ENCODE measurements at places on chromosomes 5 and 9.

DNA sequence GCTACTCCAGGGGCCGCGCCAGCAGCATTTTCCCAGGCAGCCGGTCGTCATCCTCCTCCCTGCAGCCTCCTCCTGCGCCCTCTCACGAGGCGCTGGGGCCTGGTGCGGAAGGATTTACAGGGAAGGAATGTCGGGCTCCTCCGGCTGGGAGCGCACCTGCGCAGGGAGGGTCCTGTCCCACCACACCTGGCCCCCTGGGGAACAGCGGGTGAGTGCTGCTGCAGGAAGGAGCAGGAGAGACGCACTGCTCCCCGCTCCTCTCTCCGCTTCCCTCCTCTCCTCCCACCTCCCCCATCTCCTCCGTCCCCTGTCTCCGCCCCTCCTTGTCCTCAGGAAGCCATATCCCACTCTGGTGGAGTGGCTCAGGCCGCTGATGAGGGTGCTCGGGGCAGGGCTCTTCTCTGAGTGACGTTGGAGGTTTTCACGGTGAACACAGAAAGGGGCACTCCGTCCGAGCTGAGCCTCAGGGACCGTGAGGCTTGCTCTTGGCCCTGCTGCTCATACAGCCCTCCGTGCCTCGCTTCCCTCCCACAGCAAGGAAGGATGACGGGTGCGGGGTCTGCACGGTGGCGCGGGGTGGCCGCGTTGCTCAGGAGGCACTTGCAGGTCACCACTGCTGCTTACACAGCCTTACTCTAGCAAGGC lies 31.3 kb downstream of the IRX4 start:
- no peak for DNase-seq

DNA sequence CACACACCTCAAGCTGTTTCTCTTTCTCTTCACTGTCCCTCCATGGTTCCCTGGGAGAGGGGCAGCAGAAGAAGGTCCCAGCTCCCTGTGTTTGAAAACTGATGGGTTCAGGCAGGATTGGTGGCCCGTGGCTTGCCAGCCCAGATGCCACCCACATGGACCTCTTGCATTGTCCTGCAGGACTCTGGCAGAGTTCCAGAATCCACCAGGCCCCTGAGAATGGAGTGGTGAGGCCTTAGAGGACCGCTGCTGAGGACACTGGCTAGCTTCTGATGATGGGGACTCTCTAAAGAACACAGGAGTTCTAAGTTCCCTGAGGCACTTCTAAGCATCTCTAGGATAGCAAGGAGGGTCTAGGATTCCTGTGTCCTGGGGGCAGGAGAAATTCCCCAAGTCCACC lies 24.8 kb downstream of the CTSL start:
- no peak for DNase-seq

DNA sequence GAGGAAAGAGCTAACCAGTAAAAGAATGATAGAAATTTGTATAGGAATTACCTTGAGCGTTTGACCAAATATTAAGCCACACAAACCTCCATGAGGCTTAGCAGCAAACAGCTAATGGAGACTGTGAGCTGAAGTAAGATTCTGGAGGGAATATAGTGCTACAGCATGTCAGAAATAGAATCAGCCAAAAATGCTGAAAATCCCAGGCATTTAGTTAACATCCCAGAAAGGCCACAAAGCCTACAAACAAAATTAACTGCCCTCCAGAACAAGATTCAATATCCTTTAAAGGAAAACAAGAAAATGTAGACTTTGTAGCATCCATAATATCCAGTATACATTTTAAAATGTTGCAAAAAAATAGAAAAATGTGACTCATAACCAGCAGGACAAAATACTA lies 257.8 kb upstream of the TUSC1 start:
- DNase-seq, result no peak

- no peak for DNase-seq
These were observed 118.0 kb downstream of the ESM1 start for GRCh38 chr5:54867310-54867944.

DNA sequence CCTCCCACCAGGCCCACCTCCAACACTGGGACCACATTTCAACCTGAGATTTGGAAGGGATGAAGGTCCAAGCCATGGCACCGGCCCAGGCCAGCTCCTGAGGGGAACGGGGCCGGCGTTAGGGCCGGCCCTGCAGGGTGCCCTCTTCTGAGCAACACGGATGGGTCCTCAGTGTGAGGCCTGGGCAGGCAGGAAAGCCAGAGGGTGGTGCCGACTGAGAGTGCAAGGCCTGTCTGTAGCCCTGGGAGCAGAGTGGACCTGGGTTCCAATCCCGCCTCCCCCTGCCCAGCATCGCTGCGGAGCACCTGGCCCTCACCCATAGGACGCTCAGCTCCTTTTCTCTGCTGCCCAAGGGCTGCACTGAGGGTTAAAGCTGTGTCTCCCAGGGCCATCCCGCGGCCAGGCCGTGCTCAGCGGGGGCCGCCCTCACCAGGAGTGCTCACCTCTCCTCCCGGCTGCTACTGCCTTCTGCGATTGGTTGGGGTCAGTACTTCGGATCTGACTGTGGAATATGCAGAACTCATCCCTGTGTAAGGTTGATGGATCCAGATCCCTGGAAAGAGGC lies 44.1 kb upstream of the FCN2 start:
- no peak for DNase-seq

DNA sequence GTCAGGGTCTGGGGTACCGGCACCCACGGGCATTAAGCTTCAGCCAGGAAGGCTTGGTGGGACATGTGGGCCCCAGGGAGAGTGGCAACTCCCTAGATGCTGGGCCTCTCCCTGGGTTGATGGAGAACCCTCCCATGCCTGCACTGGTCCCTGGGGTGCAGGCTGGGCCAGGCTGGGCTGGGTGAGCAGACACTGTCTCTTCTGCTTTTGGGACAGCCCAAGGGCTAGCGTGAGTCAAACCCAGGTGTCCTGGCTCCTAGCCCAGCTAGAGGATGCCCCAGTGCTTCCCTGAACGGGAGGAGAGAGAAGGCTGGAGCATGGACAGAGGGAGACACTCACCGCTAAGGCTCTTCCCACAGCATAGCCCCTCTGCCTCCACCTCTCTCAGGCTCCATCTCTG lies 5.7 kb upstream of the AQP7 start:
- DNase-seq, result no peak

DNA sequence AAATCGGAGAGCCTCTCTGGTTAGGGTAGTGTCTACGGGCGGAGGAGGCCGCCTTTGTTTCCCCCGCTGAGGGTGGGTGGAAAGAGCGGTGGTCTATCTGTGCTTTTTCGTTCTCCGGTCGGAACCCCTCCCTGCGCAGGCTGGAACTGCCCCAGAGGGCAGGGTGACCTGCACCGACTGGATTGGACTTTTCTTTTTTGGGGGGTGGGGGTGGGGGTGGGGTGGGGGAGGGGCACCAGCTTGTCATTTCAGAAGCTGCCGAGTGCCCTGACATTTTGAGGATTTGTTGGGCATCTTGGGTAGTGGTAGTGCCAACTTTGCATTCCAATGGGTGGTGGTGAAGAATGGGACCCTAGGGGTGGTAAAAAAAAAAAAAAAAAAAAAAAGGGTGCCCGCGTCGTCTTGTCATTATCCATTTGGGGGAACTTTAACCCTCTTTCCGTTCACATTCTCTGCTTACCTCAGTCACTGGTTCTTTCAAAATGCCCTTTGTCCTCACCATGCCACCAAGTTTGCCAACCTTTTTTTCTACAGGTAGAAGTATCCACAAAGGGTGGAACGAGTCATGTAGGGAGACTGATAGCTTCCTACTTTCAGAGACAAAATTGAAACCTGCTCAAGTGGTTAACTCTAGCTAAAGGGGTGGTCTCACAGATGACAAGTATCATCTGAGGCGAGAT lies 1.3 kb downstream of the UBE2R2 start:
- DNase-seq, result no peak

DNA sequence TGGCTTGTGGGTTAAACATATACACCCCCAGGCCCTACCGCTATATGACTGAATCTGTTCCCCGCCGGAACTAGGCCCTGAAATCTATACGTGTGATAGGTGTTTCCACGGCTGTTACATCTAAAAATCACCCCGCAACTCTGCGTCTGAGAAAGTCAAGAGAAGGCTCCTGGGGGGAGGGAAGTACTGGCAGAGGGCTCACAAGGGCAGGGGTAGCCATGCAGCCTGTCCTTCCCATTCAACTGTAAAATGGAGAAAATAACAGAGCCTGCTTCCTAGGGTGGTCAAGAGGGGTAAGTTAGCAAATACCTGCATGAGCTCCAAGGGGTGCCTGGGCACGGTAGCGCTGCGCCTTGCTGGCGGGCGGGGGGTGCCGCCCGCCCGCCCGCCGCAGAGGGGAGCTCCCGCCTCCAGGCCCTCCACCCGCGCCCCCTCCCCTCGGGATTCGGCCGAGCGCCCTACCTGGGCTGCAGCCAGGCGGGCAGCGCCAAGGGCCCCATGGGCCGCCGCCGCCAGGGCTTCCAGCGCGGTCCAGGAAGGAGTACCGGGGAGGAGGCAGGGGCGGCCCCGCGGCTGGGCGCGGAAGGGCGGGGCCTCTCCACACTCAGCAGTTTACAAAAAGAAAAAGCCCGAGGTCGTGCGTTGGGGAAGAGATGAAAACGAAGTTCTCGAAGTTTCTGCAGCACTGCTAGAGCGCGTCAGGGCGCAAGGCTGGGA lies at the start of gene HACD4:
Gene HACD4 (minus strand): TSS at position 550 of the 717 bp plus-strand sequence. CDS start 50 bp downstream, at position 500.
- DNase-seq, result peak; percentile 50

GRCh38 chr5:149175346-149176105 lies 34.2 kb downstream of the ABLIM3 start:
- DNase-seq, result no peak

DNA sequence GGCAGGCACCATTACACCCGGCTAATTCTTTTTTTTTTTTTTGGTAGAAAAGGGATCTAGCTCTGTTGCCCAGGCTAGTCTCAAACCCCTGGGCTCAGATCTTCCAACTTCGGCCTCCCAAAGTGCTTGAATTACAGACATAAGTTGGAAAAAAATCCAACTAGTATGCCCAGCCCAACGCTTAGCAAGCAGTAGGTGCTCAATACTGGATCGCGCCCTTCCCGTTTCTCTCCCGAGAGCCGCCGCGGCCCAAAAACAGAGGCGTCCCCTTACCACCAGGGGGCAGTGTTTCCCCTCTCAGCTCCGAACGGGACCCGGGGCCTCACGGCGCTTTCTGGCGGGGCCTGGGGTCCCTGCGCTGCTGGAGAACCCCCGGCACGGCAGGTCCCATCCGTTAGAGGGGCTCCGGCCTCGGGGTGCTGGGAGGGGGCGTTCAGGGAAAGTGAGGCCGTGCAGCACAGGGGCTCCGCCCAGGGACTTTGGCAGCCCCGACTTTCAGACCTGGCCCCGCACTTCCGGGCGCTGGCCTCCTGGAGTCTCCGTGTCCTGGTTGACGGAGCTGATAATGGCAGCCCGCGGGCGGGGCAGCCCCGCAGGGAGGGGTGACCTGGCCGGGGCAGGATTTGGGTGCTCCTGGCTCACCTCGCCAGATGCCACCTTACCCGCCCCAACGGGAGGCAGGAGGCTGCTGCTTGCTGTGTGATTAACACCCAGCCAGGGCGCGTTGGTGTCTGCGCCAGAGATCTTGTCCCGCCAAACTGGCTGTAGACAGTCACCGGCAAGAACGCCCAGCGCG lies 15.2 kb downstream of the PTGES start:
- DNase-seq, result peak; percentile 87

- no peak for DNase-seq
These were observed 301.8 kb downstream of the TLE1 start for GRCh38 chr9:81387360-81388106.

GRCh38 chr9:129026442-129027223 lies 1.5 kb downstream of the SH3GLB2 start:
- no peak for DNase-seq

- DNase-seq, result no peak
These were observed 20.1 kb downstream of the PTCH1 start for GRCh38 chr9:95496687-95497086.

GRCh38 chr5:6411141-6411540 lies 32.8 kb upstream of the MED10 start:
- no peak for DNase-seq

DNA sequence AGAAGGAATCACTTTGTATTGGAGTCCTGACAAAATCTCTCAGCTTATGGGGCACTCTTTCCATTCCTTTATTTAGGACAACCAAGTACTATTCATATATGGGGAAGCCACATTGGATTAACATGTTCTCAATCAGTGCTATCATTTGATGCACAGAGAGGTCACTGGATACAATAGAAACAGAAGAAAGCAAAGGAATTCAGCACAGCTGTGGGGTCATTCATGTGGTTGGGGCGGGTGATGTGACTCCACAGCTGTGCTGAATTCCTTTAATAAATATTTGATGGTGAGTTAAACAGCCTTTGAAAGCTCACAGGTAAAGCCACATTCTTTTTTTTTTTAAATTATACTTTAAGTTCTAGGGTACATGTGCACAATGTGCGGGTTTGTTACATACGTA lies 854 bp upstream of the TEX48 start:
- DNase-seq, result no peak

DNA sequence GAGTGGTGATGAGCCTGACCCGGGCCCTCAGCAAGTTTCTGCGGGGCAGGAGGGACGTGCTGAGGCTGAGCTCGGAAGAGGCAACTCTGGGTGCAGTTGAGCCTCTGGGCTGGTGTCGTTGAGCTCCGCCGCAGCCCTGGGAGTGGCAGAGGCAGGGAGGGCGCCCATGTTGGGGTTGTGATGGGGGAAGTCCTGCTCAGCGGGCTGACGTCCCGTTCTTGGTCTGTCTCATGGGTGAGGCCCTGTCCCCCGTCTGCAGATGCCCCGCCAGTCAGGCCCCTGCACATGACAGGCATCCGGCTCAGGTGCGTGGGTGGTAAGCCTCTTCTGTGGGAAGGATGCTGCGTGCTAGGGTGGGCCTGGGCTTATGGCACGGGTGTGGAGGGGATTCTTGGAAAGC lies 64.3 kb downstream of the RXRA start:
- peak; percentile 50 for DNase-seq
